ENCODE measurements at places on chromosomes 7 and 10.

- no peak for DNase-seq
Measured at GRCh38 chr7:727104-727805, at the start of gene PRKAR1B. Gene PRKAR1B, minus strand, starts transcription at chr7:727281. Its CDS starts 15,776 bp downstream, at chr7:711505.

DNA sequence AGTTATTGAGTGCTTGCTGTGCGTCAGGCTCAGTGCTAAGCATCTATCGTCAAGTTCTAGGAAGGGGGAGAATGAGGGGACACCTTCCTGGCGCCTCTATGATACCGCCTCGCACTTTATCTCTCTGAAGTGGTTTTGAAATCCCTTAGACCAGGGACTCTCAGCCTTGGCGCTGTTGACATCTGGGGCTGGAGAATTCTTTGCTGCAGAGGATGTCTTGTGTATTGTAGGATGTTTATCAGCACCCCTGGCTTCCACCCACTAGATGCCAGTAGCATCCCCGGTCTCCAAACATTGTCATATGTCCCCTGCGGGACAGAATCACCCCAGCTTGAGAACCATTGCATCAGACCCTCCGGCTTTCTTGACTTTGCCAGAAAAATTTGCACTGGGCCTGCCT lies 285.5 kb downstream of the CCDC3 start:
- DNase-seq: no peak

DNA sequence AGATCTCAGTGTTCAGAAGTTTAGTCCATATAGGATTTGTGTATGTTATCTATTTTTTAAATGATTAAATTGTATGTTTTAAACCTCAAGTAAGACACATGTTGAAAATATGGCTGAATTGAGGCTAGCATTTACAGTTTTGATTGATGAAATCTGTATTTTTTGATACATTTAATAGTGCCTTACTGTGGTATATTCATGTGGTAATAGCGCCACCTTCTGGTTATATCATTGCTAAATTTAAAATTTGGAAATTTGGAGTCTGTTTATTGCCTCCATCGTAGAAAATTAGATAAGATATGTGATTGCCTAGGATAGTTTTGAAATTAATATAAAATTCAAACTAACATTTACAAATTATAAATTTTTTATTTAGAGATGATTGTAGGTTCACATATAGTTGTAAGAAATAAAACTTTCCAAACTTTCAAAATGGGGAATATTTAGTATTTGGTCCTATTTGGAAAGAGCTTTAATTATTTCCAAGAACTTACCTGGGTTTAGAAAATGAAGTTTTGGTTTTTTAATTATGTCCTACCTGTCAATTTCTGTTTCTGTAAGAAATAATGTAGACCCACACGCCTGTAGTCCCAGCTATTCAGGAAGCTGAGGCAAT lies 19.1 kb upstream of the ARMS2 start:
- DNase-seq: no peak

DNA sequence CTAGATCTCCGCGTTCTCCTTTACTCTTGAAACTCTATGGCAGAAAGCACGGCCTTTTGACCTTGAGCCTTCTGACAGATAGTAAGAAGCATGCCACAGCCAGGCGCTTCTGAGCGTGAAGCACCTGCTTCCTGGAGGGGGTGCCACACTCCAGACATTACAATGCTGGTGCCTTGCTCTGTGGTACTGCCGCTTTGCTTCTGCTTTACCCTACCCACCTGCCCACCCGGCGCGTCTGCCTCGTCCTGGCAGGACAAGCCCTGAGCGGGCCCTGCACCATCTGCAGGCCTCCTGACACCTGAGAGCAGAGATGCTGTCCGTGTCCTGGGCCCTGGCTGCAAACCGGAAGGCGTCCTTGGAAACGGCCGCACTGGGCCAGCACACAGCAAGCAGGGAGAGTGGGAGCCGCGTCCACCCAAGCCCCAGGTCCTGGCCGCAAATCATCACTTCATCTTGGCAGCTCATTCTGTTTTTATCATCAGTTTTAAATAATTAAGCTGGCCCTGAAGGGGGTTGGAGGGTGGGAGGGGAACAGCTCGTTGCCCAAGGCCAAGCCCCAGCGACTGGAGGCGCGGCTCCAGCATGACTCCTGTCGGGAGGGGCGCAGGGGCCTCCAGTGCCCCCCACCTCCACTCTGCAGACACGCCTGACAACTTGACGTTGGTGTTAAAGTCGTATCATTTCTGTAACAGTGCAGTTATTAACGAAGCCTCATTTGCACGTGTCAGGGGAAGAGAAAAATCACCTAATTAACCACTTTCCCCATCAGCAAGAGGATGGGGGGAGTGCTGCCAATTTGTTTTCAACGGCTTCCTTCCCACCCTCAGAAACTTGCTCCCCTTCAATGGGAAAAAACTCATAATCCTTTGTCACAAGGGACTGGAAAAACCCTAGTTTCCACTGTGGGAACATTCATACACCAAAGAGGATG lies 132.2 kb downstream of the MAD1L1 start:
- no peak for DNase-seq

DNA sequence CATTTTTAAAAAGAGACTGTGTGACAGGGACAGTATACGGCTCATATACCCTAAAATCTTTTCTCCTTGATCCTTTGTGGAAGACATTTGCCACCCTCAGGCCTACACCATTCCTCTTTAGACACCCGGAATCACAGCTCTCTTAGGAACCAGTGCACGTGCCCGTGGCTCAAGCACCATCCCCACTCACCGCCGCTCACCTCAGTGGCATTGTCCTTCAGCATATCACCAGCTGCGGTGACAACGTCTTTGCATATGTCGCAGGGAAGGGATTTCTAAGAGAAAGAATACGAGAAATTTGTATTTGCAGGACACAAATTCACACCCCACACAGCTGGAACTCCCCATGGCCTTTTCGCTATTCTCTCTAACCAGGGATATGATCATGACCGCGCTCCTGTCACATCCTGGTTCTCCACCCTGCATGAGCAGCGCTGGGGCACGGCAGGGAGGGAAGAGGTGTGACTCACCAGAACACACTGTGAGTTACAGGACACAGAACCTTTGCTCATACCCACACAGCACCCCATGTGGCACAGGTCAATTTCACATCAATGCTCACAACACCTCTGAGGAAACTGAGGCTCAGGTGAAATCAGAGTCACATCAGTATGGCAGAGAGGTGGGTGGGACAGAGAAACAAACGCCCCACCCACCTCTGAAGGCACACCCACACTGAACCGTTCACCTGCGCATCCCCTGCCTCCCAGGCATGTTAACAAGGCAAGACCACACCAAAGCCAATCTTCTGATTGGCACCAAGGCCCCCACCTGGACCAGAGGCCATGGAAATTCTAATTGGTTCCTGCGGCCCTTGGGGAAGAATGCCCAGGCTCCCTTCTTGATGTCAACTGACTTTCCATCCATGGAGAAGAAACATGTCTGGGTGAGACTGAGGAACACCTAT lies 19.2 kb downstream of the PSAP start:
- DNase-seq: no peak

- DNase-seq: no peak
Measured at GRCh38 chr10:26857991-26858706, 2.6 kb downstream of the ABI1 start.

- DNase-seq: no peak
Measured at GRCh38 chr7:48274662-48275061, 103.4 kb downstream of the ABCA13 start.

DNA sequence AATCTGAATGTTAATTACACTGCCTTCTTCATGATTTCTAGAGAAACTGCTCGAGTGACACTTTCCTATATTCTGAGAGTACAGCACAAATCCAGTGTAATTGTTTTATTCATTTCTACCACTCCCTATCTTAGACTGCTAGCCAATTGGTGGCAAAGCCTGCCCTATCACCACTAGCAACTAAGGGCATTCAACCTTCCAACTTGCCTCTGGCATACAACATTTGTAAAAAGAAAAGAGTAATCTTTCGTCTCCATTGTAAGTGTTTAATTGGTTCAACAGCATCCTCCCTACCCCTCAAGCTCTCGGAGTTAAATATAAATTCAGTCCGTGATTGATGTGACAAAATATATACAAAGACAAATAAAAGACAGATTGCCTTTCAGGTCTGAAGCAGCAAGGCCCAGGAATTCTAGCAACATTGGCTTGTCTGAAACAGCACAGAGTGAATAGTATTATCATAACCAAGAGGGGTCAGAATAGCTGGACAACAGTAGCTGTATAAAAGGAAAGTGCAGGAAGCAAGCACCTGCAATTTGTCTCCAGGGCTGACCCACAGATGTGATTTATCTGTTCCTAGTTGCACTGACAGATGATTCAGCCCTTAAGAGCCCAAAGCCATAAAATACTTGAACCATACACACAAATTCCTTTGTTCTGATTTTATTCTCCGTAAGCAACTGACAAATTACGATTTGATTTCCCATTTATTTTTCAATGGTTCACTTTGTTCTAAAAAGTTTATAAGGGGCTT lies 47.6 kb upstream of the ANKRD1 start:
- no peak for DNase-seq

DNA sequence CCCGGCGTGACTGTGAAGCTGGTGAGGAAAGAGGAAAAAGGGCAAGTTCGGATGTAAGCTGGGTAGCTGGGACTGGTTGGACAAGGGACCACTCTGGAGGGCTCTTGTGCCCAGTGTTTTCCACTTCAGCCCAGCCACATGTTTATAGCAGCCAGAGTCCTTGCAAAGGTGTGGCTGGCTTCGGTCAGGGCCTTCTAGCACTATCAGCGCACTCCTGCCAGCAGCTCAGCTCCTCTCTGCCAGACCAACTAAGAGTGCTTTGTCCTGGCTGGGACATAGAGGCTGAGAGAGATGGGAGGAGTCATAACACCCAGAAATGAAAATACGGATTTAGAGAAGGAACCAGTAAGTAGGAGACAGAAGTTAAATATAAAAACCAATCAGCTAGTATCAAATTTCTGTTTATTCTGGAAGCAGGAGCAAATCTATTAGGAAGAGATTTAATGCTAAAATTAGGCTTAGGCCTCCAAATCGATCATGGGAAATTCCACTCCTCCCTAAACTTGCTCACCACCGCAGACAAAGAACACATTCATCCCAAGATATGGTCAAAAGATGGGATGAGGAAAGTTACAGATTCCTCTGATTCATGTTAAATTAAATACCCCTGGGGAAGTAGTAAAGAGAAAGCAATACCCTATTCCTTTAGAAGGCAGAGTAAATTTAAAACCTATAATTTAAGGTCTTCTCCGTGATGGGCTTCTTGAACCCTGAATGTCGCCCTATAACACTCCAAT lies 135.0 kb downstream of the RALA start:
- DNase-seq: no peak

DNA sequence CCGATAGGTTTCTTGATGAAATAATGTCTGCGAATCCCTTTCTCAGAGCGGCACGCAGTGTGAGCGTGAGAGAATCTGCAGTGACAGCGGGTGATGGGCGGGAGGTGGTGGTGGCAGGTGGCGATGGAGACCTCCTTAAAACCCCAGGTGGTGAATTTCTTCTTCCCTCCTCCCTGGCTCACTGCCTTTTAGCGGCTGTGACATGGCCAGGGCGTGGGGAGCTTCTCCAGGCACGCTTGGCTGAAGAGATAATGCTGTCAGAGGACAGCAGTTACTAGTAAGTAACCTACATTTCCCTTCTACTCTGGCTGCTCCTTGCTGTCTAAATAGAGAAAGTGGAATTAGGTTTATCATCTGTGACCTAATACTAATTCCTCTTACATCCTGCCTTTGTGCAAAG lies 141.4 kb upstream of the INSYN2A start:
- DNase-seq: peak; percentile 35

GRCh38 chr10:15898046-15898445 lies 37.7 kb upstream of the MINDY3 start:
- no peak for DNase-seq

DNA sequence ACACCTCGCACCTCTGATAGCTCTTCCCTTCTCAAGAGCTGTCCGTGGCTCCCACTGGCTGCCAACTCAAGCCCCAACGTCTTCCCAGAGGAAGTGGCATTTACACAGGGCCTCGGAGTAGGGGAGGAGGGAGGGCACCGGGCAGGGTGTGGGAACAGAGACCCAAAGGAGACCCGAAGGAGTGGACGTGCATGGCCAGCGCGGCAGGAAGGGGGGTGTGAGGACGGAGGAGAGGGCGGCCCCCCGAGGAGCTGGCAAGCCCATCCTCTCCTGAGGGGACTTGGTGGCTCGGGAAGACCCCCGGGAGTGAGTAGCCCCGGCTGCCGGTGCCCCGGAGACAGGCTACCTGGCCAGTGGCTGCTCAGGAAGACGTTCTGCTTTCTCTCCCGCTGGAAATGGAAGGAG lies 85.9 kb downstream of the FOXL3 start:
- no peak for DNase-seq

- DNase-seq: no peak
Measured at GRCh38 chr10:123640016-123640535, 26.1 kb upstream of the GPR26 start.

GRCh38 chr10:124632064-124632531 lies 112.1 kb downstream of the FAM53B start:
- no peak for DNase-seq

Data from NCI-H524 (cell line).